ENCODE measurements at places on chromosomes 4 and X.
A peak's percentile ranks its signal among the peaks of the same experiment; 100 is the strongest.

DNA sequence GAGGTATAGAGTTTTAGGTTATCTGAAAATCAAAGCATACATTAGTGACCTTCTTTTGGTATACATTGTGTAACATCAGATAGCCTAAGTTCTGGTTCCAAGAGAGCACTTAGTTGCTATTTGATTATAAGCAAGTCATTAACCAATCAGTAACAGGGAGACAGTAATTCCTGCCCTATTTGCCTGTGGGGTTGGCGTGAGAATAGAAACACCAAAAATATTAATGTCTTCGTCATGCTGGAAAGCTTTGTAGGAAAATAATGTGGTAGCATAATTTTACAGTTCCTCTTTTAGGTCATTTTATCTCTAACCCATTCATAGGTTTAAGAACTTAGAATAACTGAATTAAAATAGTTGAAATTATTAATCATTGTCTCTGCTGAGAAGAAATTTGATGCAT, 37.8 kb downstream of the NPNT start:
- no peak overlapping the region for H3K27ac ChIP-seq
- peaks cover 3% of the 10 kb centered on the region for H3K4me1 ChIP-seq
- no peak for DNase-seq
- no peaks in the 10 kb centered on the region for H3K27me3 ChIP-seq
- H3K36me3 ChIP-seq = no peaks in the 10 kb centered on the region

DNA sequence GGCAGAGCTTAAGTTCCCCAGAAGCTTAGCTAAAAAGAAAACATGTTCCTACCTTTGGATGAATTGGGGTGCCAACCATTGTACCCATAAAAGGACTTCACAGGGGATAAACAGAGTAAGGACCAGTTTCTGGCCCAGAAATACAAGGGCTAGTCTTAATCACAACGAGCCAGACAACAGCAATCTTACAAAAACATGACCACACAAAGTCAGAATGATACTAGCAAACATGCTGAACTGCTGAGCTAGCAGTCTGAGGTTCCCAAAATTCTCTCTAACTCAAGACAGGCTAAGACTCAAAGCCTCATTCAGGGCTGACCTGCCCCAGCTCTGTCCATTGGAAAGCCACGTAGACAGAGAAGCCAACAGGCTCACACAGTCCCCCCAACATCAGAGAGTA, 40.3 kb downstream of the ATP11C start:
- H3K4me3 ChIP-seq = no peak overlapping the region
- peak overlapping the region; percentile 46 for H3K27ac ChIP-seq
- H3K27me3 ChIP-seq = no peaks in the 10 kb centered on the region

- peak overlapping the region; percentile 94 for H3K27ac ChIP-seq
- DNase-seq = peak; percentile 26
- peak overlapping the region; percentile 24 for H3K4me3 ChIP-seq
- no peaks in the 10 kb centered on the region for H3K27me3 ChIP-seq
- H3K4me1 ChIP-seq = peaks cover 54% of the 10 kb centered on the region
These were observed 64.5 kb downstream of the CDS1 start for GRCh38 chr4:84647312-84647884.

- H3K4me1 ChIP-seq = no peaks in the 10 kb centered on the region
- H3K4me3 ChIP-seq = no peak overlapping the region
- H3K27me3 ChIP-seq = no peaks in the 10 kb centered on the region
- H3K27ac ChIP-seq = no peak overlapping the region
These were observed 301.4 kb downstream of the GRIA2 start for GRCh38 chr4:157521906-157522305.

DNA sequence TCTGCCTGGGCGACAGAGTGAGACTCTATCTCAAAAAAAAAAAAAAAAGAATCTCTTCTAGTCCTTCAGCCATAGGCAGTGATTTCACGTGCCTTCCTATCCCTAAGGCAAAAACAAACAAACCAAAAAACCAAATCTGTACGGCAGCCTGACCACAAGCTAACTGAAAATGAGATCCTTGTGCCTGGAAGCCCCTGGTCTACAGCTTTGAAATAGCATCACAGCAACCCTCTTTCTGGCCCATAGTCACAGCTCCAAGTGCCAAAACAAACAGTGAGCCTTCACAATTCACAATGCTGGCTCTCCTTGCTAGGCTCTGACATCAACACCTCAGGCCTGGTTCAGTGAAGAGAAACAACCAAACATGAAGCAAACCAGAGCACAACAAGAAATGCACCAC, 46.1 kb downstream of the TMEM150C start:
- no peak for DNase-seq
- no peak overlapping the region for H3K27ac ChIP-seq
- no peaks in the 10 kb centered on the region for H3K27me3 ChIP-seq
- no peak overlapping the region for H3K4me3 ChIP-seq

- peaks cover 5% of the 10 kb centered on the region for H3K4me1 ChIP-seq
- H3K27ac ChIP-seq = no peak overlapping the region
- H3K27me3 ChIP-seq = no peaks in the 10 kb centered on the region
- no peak overlapping the region for H3K4me3 ChIP-seq
These were observed 36.5 kb downstream of the TXLNG start for GRCh38 chrX:16822723-16823122.
